ENCODE measurements at places on chromosomes 5 and 9.

- no peak for ATAC-seq
Observed at GRCh38 chr9:117218951-117219350, 195.9 kb downstream of the ASTN2 start.

GRCh38 chr9:28923351-28923750 lies 1350.1 kb upstream of the C9orf72 start:
- ATAC-seq, result no peak

DNA sequence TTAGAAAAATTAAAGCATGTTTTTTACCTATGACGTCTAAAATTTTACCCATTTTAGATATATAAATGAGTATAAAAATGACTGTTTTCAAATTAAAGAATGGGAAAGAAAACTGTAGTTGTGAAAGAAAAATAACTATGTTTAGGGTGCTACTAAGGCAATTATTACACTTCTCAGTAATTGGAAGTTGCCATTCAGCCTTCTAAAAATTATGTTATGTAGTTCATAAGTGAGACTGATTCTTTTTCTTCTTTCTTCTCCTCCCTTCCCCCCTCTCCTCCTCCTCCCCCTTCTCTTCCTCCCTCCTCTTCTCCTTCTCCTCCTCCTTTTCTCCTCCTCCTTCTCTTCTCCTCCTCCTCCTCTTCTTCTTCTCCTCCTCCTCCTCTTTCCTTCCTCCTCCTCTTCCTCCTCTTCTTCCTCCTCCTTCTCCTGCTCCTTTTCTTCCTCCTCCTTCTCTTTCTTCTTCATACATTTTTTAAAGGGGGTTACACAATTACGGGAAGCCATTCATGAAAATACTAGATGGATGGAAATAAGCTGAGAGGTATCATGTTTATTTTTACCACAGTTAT lies 223.6 kb downstream of the CETN3 start:
- no peak for ATAC-seq

- no peak for ATAC-seq
Observed at GRCh38 chr5:156469636-156470035, 142.7 kb downstream of the SGCD start.

DNA sequence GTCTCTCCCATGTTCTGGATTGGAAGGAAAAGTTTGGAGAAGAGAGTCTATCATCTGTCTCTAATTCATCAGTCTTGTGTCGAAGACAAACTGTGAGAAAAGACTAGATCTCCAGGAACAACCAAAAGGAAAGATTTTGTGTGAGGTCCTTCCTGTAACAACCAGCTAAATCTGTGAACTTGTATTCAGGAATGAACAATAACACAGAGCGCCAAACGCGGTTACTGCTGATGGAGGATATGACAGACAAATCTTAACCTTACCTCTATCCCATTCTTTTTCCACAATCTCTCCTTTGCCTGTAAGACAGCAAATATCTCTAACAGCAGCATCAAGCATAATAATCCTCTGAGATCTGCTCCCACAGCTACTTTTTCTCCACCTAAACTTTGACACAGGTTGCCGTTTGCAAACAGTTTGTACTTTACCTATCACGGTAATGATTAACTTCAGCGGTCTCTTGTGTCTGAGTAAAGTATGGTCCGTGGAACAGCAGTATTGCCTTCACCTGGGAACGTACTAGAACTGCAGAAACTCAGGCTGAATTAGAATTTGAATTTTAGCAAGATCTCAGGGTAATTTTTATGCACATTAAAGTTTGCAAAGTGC lies 387.6 kb downstream of the ELAVL2 start:
- no peak for ATAC-seq

GRCh38 chr9:21510806-21511205 lies 28.7 kb upstream of the IFNE start:
- ATAC-seq, result no peak

GRCh38 chr9:18829873-18830272 lies 203.1 kb downstream of the SAXO1 start:
- no peak for ATAC-seq
